ENCODE measurements at places on chromosomes 6 and 20.
A peak's percentile ranks its signal among the peaks of the same experiment; 100 is the strongest.

- no peak for DNase-seq
Measured at GRCh38 chr6:135299256-135299655, 118.1 kb downstream of the MYB start.

DNA sequence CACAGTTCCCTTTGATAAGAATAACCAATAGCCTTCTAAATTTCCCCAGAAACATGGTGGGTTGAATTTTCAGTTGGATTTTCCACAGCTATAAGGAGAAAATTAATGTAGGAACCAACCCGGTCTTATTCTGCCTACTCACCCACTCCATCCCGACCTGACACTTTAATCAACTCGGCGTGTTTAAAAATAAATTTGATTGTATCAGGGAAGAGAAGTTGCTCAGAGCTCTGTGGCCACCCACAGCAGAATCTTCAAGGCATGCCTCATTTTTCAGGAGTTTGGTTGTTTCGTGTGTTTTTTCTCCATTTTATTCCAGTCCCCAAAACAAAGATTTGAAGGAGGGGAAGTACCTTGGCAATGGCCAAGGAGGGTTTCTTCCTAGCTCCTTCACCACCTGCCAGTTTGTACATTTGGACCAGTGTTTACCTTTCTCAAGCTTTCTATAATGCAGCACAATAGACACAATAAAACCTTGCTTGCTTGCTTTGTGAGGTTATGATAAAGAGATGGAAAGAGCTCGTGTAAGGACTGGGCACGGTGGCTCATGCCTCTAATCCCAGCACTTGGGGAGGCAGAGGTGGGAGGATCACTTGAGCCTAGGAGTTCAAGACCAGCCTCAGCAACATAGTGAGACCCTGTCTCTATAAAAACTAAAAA is 297.2 kb upstream of the JARID2 start:
- DNase-seq: no peak

- no peak for DNase-seq
Measured at GRCh38 chr20:43558412-43559146, at the start of gene SGK2. SGK2 (plus strand) TSS chr20:43559027; CDS start chr20:43566496, 7,469 bp downstream.

GRCh38 chr20:61933951-61934715 is 131.5 kb downstream of the TAF4 start:
- DNase-seq: no peak

- DNase-seq: no peak
Measured at GRCh38 chr6:26027491-26028211, 59.6 kb upstream of the HFE start.

DNA sequence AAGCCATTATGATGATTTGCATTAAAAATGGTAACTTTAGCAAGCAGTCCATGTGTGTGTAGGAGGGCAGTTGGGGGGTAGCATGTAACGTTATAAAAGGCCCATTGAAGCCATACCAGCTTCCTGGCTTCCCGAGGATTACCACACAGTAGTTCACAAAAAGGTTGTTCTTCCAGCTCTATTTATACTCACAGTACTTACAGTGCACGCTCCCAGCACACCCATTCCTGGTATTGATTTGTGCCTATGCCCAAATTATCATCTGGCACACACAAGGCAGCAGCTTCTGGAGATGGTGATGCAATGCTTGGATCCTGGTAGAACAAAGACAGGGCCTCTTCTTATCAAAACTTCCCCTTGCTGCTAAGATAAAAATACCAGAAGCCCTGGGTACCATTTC is 436.8 kb downstream of the HAO1 start:
- no peak for DNase-seq

DNA sequence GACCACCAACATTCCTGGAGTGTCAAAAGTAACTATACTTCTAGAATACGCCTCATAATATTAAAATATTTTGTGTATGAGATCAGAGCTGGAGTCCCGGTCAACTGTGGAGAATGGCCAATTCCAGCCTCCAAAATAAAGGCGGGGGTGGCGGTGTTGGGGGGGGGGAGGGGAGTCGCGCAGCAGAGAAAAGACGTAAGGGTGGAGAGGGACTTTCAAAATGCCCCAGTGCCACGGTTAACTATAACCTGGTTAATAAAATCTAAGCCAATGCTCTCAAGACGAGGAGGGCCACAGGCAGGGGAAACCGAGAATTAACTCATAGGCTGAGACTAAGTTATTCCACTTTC is 1.3 kb downstream of the NUP153 start:
- DNase-seq: peak; percentile 77

- DNase-seq: no peak
Measured at GRCh38 chr6:53358440-53359094, 9.8 kb upstream of the ELOVL5 start.

DNA sequence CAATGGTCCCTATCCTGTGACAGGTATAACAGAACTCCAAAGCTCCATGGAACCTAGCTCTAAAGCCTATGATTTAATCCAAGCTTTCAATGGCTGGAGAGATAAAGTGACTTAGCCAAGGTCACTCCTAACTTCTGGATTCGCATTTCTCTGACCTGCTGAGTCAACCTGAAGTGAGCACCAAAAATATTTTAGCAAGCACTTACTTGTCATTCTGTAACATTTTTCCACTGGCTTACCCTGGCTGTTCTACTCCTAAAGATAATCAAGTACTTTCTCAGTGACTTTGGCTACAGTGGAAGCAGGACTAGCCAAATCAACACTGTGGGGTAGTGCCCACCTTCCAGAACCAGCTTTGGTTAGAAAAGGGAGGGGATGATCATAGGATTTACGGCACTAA is 188.3 kb downstream of the OGFRL1 start:
- DNase-seq: no peak

DNA sequence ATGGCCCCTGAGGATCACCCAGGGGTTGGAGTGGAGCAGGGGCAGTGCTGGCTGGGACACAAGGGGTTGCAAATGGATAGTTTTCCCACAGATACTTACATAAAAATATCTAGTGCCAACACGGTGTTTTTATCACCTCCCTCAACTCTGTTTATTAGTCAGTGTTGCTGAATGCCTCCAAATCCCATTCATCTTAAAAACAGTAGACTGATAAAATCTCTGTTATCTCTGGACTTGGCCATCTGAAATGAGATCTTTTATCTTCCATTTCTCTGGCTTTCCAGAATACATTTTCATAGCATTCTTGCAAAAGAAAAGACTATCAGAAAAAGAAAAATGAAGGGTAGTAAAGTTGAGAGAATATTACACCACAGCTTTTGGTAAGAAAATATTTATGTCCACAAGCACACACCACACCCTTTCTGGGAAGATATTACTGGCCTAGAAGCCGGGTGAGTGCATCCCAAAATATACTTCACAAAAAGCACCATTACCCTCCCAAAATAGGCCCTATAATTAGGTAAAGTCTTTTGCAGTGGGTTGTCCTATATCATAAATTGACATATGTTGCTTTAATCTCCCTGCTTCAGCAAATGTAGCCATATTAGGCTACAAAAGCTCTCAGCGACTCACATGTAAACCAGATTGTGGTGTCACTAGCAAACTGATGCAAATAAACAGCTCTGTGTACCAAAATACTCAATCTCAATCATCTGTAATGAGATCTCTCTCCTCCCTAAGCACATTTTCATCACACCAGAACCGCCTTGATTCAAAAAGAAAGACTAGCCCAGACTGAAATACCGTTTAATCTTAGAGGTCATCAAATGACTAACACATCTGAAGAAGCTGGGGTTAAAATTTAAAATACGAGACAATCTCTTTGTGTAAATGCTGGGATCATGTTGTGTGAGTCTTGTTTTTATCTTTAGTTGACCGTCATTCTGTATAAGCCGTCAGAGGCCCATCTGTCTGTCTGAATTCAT is 96.7 kb downstream of the FYN start:
- no peak for DNase-seq

- no peak for DNase-seq
Measured at GRCh38 chr20:5967469-5967868, 17.0 kb downstream of the MCM8 start.

DNA sequence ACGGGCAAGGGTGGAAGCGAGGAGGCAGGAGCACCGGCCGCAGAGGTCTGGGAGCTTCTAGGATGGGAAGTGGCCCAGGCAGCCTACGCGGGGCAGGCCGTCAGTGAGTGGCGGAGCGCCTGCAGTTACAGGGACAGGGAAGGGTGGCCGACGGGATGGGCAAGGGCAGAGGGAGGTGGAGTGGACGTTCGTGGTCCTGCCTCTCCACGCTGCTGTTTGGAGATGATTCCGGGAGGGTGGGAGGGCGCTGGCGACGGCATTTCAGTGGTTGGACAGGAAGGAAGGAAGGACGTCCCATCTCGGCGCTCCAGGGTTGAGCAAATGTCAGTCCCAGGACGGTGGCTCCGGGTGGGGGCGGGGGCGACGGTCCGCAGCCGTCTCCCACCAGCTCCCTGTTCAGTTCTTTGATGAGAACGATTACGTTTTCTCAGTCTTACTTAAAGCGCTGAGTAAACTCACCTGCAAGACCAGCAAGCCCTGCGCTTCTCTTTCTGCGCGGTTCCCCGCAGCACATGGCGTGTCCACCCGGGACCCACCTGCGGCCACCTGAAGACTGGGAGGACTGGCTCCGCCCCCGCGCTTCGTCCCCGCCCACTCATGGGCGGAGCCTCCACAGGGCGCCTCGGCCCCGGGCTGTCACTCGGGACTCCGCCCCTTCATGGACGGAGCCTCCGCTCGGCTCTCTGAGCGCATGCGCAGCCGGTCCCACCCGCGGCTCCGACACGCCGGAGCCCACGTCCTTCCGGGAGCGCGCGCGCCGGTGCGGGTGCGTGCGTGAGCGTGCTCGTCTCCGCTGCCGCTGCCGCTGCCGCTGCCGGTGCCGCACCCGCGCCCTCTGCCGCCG is at the start of gene DNAJC5:
Gene DNAJC5 (plus strand): TSS at position 769 of the 844 bp plus-strand sequence. CDS start 33,220 bp downstream, outside the sequence.
- peak; percentile 95 for DNase-seq

GRCh38 chr6:37039958-37040357 is 34.5 kb downstream of the FGD2 start:
- no peak for DNase-seq

DNA sequence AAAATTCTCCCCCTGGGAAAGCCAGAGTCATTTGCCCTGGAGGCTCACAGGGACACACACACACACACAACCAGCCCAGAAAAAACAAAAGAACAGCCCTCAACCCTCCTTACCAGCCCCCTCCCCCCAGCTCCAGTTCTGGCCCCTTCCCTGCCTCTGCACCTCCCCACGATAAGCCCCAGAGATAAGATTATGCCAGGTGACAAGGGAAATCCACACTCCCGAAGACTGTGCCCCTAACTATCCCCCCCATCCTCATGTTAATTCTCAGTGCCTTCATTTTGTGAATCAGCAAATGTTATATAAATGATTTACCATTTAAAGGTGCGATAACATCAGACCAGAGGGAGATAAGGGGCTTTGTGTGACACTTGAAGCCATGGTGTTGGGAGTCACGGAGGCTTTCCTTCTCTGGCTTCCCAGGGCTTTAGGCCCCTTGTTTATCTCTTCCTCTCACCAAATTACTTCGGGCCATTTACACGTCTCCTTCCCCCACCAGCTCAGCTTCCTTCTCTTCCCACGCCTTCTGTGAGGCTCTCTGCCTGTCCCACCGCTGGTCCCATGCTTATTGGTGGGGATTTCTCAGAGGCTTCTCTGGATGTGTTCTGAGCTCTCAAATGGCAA is 12.5 kb upstream of the FOXC1 start:
- DNase-seq: peak; percentile 23

GRCh38 chr6:20377623-20378265 is 23.9 kb upstream of the E2F3 start:
- no peak for DNase-seq

- DNase-seq: no peak
Measured at GRCh38 chr6:6661684-6662083, 73.2 kb downstream of the LY86 start.

DNA sequence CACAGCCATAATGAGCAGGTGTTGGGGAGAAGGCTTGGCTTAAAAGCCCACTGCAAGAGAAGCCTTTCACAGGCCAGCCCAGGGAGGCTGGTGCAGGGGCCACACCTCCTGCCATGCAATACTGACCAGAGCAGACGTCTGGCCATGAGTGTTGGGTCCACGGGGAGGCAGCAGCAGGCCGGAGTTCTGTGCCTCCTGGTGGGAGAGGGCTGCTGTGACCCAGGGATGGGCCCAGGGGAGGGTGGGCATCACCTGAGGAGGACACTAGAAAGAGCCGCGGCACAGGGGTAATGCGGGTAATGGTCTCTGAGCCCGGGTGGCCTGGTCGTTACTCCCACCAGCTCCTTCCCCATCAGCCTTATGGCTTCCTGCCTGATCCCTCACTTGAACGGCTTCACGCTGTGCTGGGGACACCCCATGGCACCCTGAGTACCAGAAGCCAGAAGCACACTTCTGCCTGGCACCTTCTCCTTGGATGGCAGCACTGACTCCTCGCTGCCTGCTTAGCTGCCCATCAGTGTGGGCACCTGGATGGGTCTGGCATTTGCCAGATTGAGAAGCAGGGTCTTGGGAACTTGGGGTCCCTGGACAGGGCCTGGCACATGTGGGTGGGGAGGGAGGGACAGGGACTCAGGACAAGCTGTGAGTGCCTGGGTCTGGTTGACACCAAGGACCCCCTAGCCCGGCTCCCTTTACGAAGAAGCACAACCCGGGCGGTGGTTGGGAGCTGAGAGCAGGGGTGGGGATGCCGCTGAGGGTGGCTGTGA is 108.8 kb downstream of the ASXL1 start:
- DNase-seq: no peak

- DNase-seq: no peak
Measured at GRCh38 chr20:47758517-47759450, 26.5 kb downstream of the SULF2 start.

GRCh38 chr6:34897716-34898115 is 8.7 kb downstream of the ANKS1A start:
- DNase-seq: no peak

DNA sequence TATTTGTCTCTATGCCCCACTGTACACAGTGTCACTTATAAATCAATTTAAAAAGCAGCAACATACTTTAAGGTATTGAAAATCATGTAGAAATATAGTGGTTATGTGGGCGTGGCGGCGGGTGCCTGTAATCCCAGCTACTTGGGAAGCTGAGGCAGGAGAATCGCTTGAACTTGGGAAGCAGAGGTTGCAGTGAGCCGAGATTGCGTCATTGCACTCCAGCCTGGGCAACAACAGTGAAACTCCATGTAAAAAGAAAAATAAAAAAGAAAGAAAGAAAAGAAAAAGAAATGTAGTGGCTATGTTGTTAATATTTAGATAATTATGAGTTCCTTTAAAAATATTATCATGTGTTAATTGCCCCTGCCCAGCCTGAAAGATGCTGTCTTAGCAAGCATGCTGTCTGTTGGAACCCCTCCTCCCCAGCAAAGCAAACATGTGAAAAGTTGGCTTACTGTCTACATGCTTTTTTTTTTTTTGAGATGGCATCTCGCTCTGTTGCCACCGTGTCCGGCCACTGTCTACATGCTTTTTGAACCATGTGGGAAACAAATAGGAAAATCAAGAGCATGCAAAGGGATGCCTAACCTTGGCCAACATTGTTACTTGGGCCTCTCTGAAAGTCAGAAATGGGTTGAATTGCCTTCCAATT is 151.4 kb upstream of the TSHZ2 start:
- no peak for DNase-seq

GRCh38 chr6:28910901-28911690 is 12.7 kb downstream of the TRIM27 start:
- DNase-seq: no peak
